ENCODE measurements at places on chromosomes 11 and 22.

DNA sequence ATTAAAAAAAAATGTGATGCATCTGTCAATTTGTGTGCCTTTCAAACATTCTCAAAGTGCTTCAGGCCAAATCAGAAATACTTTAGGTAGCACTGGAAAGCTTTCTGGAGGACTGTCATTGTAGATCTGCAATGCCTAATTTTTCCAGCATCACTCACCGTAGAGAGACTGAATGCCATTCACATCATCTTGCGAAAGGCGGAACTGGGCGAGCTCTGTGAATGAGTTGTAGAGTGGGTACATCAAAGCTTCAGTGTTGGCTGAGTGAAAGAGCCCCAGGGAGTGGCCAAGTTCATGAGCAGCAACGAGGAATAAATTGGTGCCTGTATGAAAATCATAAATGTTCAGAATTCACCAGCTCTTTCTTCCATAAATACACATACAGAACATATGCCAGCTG is 4.0 kb downstream of the MMP10 start:
- no peak for DNase-seq

- DNase-seq: peak; percentile 64
Measured at GRCh38 chr11:61816736-61817455, at the start of gene FADS1. Gene FADS1, minus strand, starts transcription at chr11:61817003. Its CDS starts 74 bp downstream, at chr11:61816929.

DNA sequence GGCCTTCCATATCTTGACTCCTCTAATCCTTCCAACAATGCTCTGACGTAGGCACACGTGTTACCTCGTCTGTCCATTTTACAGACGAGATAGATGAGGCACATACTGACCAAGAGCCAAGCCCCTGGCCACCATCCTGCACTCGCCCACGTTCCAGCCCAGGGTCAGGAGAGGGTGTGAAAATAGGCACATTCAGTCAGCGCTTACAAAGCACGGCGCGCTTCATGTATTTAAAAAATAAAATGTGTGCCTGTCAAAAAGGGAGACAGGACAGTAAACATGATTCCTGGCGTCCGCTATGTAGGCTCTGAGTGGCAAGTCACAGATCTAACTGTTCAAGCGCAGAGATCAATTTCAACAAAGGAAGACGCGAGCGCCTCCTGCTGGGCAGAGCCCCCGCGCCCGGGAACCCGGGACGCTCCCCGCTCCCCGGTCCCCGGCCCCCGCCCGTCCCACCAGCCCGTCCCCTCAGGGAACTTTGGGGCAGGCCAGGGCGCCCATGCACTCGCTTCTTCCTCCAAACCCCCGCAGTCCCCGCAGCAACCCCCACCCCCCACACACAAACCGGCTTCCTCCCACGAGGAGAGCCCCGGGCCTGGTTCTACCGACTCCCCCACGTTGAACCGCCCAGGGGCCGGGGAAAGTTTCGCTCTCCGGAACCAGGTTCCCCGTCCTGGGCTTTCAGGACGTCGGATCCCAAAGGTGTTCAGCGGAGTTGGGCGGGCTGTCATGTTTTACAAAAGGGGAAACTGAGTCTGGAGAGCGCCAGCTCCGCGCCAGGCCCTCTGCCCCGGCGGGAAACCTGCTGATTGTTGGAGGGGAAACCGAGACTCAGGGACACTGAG is 10.4 kb upstream of the C1QTNF6 start:
- peak; percentile 94 for DNase-seq

DNA sequence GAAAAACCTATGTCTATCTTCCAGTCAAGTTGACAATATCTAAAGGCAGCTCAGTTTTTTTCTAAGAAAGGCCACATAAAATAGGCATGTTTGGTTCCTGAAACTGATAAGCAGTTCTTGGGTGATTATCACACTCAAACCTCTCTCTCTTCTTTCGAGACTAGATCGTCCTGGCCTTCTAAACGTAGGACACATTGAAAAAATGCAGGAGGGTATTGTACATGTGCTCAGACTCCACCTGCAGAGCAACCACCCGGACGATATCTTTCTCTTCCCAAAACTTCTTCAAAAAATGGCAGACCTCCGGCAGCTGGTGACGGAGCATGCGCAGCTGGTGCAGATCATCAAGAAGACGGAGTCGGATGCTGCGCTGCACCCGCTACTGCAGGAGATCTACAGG is 15.1 kb downstream of the CDPF1 start:
- no peak for DNase-seq

DNA sequence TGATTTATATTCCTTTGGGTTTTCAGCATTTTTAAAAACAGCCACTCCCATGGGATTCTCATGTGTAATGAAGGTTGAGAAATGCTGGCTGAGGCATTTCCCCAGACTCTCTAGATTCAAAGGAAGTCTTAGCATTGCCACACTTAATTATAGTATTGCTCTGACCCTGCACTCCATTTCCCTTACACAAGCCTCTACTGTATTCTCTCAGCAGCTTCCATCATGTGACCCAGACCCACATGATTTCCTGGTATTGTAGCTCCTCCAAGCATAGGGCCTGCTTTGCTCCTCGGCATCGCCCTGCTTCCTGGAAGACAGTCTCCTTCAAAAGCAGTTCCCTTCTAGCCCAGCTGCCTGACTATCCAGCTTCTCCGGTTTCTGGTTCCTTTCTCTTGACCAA is 261.5 kb downstream of the LARGE1 start:
- no peak for DNase-seq

DNA sequence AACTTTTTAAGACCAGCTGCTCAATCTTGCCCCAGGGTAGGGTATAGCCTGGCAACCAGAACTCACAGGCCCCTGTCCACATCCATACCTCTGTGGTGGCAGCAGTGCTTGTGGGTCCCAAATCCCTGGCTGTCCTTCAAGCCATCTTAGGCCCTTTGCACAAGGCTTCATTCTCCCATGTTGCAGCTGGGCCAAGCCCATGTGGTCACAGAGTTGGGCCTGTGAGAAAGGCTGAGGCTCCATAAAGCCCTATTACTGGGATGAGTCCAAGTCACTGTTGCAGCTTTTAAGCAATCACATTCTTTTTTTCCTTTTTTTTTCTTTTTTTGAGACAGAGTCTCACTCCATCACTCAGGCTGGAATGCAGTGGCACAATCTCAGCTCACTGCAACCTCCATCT is 47.9 kb upstream of the SLC25A1 start:
- no peak for DNase-seq

- DNase-seq: no peak
Measured at GRCh38 chr11:94583213-94583865, 16.2 kb downstream of the PIWIL4 start.

DNA sequence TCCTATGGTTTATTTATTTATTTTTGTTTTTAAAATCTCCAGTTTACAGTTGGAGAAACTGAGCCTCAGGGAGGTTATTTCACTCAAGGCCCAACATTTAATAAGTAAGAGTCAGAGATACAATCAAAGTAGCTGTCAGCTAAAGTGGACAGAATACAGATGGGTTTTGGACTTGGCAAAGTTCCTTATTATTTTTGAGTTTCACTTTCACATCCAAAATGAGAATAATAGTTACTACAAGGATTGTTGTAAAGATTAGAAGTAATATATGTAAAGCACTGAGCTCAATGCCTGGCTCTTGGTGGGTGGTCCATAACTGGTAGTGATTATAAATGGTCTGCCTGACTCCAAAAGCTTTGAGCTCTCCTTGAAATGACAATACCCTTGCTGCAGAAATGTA is 87.5 kb upstream of the SESN3 start:
- no peak for DNase-seq

DNA sequence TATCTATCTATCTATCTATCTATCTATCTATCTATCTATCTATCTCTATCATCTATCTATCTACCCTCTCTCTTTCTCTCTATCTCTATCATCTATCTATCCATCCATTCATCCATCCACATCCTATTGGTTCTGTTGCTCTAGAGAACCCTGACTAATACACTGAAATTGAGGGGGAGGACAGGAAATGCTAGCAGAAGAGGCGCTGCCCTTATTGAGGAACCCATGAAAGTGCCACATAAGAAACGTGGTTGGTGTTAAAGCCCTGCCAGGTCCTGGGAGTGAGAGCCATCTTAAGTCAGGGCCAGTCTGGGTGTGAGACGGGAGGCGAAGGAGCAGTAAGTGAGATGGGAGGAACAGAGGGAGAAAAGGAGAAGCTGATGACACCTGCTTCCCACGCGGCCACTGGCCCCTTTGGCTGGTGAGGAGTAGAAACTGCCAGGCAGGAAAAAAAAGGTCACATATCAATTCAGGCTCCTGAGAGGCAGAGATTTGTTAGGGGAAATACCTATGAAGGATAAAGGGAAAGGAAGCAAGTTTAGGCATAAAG is 87.9 kb upstream of the PLET1 start:
- no peak for DNase-seq

DNA sequence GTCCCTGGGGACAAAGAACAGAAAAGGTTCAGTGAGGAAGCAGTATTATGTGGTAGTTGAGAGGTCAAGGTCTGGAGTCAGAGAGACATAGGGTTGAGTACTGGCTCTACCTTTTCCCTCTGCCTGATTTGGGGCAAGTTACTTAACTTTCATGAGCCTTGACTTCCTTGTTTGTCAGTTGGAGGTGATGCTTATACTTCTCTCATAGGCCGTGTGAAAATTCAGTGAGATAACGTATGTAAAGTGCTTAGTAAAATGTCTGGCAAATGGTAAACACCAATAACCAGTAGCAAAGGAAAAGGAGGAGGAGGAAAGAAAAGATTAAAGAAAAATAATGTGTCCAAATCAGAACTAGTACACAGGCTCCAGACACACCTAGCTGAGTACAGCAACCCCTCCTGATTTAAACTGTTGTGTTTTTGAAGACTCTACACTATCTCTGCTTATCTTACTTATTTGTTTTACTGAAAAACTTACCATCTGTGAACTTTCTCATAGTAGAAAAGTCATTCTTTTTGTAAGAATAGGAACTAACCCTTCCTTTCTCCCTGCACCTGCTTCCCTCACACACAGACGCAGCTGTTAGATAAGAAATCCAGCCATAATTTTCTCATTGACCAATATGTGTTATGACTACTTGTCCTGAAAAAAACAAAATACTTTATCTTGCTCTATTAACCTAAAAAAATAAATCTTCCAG is 126.9 kb downstream of the CD44 start:
- DNase-seq: no peak

DNA sequence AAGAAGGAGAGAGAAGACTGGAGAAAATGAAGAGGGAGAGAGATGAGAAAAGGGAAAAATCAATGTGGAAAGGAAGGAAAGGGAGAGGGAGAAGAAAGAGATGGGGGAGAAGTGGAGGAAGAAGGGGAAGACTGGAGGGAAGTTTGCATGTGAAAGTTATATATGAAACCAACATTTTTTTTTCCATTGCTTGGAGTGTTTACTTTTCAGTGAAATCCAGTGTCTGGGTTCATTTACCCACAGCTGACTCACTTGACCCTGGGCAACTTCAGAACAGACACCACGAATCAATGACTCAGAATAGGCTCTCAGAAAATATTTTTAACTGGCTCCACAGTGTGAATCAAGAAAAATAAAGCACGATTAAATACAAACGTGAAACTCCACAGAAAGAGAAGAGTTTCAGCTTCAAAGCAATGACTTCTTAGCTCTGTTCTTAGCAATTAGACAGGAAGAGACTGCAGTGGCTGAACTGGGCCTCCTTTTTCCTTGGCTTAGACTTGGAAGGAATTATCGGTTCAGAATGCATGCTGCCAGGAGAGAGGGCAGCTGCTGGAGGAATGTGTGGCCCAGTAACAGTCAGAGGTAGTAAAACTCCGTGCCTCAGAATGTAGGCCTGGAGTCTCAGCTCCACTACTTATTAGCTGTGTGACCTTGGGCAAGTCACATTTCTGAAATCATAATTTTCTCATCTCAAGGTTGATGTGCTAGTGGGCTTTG is 237.5 kb downstream of the MIAT start:
- no peak for DNase-seq

GRCh38 chr11:9143721-9144120 is 52.3 kb upstream of the SCUBE2 start:
- no peak for DNase-seq

GRCh38 chr11:46273511-46274205 is 3.8 kb upstream of the CREB3L1 start:
- DNase-seq: no peak

GRCh38 chr11:88402192-88402715 is 64.7 kb upstream of the CTSC start:
- DNase-seq: no peak

DNA sequence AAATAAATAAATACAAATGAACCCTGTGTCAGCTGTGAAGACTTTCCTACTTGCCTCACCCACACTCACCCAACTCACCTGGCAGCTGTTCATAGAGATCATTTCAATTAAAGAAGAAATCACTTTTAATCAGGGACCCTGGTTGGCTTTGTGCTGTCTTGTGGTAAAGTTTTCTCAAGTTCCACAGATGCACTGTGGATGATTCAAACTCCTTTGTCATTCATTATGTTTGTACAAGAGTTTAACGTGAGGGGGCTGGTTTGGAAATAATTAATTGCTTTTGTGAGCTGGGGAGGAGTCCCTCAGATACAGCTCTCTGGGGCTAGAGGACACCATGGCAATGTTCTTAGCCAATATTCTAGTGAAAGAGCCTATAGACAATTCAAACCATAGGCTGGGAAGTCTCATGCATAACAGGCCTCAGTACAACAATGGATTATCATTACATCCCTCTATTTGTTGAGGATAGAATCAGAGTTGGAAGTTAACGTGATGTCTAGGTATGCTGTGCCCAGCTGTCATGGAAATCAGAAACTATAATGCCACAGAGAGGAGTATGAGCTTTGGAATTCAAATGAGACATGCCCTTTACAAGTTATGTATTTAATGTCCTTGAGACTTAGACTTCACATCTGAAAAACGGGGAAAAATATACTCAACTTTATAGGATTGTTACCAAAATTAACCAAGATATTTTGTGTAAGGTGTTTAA is 698.5 kb downstream of the KCNA4 start:
- DNase-seq: no peak

- DNase-seq: no peak
Measured at GRCh38 chr22:37313376-37314314, 31.3 kb downstream of the CYTH4 start.

DNA sequence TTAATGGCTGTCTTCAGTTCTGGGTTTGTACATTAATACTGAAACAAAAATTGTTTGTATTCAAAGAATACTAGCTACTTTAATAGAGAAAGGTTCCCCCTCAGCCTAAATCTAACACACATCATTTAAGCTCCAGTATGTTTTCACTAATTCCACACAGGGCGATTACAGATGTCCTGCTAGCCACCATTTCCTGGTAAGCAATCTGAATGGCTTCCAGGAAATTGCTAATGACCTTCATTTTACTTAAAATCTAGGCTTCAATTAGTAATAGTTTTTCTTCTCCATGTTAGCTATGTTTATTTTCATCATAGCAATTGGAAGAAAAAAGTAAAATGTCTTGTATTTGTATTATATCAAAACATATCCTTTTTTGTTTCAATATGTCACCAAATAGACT is 132.8 kb downstream of the SOX6 start:
- no peak for DNase-seq

- no peak for DNase-seq
Measured at GRCh38 chr22:41028841-41029240, 63.6 kb upstream of the EP300 start.

GRCh38 chr11:119831011-119831410 is 102.0 kb upstream of the NECTIN1 start:
- DNase-seq: no peak

GRCh38 chr11:119424775-119425174 is 1.8 kb upstream of the THY1 start:
- no peak for DNase-seq

Data from stimulated activated CD4-positive, alpha-beta T cell treated with anti-CD3 and anti-CD28 coated beads, Interleukin-15, amount 100 ng/mL, for 1 hour (primary cell).